ENCODE measurements at places on chromosomes 5 and 9.

GRCh38 chr5:82004511-82004910, 32.7 kb downstream of the ATG10 start:
- no peak for DNase-seq

GRCh38 chr9:130356877-130357584, 87.7 kb upstream of the ASS1 start:
- DNase-seq, result no peak

- no peak for DNase-seq
Observed at GRCh38 chr5:10308844-10309243, 1.1 kb upstream of the CMBL start.

- no peak for DNase-seq
Observed at GRCh38 chr5:86118542-86118941, 499.2 kb upstream of the COX7C start.

- DNase-seq, result peak; percentile 16
Observed at GRCh38 chr5:62460578-62460983, 48.0 kb downstream of the IPO11 start.
